Foreskin keratinocyte (primary cell): ENCODE measurements at places on chromosomes 12 and 14.

DNA sequence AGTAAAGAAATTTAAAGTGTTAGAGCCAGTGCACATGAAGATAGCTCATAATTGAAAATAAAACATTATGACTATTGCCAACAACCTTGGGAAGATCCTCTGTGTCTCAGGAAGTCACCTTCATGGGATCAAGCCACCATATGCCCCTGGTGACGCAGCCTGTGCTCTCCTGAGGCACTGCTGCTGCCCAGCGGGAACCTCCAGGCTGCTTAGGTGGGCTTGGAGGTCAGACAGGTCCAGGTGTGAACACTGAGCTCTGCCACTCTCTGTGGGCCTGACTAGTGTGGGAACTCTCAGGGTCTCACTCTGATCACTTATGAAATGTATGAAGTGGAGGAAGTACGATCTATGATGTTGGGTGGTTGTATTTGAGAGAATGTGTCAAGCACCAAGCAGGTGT lies 16.7 kb downstream of the SLC35E3 start:
- no peak for DNase-seq

GRCh38 chr12:65596514-65597091 lies 227.7 kb upstream of the HMGA2 start:
- DNase-seq, result peak; percentile 96

DNA sequence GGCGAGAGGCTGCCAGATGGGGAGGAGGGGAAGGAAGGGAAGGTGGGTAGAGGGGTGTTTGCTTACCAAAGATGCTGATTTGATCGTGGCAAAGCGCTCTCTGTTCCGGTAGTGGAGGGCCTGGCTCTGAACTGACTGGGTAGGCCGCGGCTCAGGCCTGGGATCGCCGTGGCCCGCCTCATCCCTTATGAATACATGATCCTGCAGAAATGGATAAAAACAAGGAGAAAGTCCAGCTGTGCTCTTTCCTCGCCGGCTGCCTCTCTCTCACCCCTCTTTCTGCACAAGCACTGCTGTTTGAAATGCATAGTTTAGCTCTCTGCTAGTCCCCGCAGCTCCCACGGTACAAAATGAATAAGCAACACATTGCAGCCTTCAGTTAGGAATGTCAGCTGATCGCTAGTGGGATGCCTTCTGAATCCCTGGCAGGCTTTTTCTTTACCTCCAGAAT lies 53.8 kb downstream of the PEBP1 start:
- DNase-seq, result peak; percentile 33

DNA sequence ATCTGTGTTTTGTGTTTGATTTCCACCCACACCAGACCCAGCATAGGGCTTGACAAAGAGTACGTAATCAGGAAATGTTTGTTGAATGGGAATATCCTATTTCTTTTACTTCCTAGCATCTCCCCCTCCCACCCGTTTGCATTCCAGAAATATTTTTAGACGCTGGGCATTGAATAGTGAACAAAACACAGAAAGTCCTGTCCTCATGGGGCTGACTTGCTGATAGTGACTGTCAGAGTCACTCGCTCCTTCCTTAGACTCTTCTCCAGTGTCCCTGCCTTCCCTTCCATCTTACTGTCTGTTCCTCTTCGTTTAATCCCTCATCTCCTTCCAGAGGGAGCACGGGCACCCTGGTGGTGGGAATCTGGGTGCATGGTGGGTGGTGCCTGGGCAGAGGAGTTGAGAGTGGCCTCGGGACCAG lies 53.6 kb downstream of the SLC25A47 start:
- DNase-seq, result peak; percentile 13

- DNase-seq, result no peak
These were observed 40.4 kb upstream of the GZMB start for GRCh38 chr14:24674204-24674970.

GRCh38 chr12:96108321-96108720 lies 72.9 kb upstream of the LTA4H start:
- no peak for DNase-seq

DNA sequence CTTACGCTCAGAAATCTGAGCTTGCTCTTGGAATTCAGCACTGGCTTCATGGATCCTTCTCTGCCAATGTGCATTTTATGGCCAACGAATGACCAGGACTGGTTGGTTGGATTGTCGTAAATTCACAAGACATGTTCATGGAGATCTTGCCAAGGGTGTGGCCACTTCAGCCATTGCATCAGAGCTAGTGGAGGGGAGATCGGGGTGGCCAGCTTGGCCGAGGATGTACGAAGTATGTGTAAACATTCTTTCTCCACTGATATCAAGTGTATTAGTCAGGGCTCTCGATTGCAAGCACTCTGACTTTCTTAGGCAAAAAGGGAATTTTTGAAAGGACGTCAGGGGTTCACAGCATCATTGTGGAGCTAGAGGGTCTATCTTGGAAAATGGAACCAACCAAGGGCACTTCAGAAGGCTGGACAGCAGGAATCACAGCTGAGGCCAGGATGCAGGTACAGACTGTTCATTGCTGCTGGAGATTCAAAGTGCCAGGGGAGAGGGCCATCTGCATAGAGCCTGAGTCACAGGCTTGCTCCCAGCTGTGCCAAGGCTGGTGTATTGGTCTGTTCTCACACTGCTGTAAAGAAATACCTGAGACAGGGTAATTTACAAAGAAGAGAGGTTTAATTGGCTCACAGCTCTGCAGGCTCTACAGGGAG lies 32.9 kb upstream of the ADGRD1 start:
- DNase-seq, result no peak

DNA sequence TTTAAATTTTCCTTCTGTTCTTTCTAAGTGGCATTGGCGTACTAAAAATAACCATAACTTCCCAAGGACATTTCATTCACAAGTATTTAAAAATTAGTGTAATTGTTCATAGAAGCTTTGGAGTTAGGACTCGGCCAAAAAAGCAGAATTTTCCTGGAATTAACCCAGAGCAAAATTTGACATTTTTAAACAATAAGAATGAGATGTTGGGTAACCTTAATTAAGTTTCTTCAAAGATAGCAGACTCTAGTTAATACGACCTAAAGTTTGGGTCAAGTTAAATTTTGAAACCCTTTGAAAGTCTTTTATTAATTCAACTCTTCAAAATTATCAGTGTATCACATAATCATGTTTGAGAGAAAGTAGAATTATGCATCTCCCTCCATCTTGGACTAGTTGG lies 118.3 kb downstream of the AKAP6 start:
- DNase-seq, result no peak

- DNase-seq, result no peak
These were observed 354.5 kb downstream of the APAF1 start for GRCh38 chr12:98999559-98999958.

GRCh38 chr14:72613231-72613974 lies 280.5 kb downstream of the DPF3 start:
- DNase-seq, result no peak

DNA sequence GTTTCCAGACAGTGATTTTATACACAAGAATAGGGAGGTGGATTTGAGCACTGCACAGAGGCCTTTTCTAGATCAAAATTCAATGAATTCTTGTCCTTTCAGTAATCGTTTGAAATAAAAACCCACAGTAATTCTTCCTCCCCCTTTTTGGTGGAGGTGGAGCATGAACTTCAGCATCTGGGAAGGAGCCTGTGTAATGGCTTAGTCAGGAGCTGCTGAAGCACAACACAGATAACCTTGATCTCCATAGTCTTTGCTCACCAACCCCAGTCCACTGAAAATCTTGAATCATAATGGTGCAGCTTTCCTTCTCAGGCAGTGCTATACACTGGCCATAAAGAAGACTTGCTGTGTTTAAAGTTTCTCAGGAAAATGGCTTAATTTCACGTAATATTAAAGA lies 6.4 kb upstream of the TBPL2 start:
- DNase-seq, result peak; percentile 62

DNA sequence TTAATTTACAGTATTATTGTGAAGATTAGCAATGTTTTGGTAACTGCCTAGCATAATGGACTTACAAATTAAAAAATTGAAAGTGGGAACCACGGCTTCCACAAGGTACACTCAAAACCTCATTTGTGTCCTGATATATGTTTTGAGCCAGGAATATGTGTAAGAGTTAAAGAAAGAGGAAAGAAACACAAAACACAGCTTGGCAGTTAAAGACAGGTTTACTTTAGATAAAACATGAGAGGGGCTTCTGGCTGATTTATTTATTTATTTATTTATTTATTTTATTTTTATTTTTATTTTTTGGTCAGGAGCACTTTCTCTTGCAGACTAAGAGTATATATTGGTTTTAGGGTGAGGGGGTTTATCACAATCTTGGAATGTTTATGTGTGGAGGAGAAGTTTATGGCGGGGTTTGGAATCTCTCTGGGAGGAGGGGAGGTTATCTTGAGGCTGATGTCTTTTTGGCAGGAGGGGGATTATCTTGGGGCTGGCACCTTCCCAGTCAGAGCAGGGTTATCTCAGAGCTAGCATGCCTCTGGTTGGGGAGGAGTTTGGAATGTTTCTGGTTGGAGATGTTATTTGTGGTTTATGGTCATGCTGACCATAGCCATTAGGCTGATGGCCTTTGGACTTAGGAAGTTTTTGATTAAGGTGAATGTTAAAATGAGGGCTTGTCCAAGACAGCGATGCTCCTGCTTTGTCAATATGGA lies 436.7 kb downstream of the DAD1 start:
- no peak for DNase-seq

DNA sequence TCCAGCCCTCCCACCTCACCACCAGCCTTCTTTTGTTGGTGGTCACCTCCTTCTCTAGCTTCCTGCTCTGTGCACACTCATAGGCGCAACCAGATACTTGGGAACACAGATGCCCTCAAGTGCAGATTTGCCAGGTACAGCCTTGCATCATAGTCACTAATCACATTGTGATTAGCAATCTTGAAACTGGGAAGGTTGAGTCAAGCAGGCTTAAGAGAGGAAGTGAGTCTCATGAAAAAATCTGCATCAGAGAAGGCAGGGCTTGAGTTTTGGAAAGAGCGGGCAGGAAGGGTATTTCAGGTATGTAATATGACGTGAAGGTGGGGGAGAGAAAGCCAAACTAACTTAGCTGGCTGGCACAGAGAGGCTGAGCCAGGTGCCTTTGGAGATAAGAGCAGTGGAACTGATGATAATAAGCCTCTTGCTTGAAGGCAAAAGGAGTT lies 2.7 kb upstream of the RABGGTA start:
- peak; percentile 100 for DNase-seq

DNA sequence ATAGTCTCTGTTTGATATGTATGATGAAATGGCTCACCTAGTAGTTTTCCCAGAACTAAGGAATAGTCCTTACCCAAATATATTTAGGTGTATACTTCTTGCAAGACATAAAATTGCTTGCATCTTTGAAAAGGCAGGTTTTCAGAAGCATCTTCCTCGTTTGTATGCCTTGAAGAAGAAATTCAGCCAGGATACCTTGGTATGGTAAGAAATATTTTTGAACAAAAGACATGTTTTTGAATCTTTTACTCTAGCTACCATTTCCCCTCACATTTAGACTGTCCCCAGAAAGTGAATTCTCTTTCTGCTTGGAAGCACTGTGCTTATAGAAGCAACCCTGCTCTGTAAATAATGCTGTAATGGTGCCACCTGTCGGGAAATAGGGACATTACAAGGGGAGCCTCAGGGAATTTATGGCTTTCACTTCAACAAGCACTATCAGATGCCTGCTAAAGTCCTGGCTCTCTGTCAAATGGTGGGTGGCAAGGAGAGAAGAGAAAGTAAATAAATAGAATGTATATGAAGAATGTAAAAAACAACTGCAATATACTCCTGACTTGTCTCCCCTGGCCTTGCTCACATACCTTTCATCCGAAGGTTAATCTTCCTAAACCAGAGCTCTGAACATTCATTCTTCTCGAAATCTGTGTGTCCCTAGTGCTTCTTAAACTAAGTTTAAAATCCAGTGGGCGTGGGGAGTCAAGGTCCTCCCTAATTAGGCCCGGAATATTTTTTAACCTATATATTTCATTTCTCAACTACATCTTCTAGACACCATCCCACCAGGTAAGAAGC lies 6.1 kb downstream of the CCDC184 start:
- peak; percentile 60 for DNase-seq

- no peak for DNase-seq
These were observed 1.5 kb downstream of the FGD4 start for GRCh38 chr12:32400866-32401265.

DNA sequence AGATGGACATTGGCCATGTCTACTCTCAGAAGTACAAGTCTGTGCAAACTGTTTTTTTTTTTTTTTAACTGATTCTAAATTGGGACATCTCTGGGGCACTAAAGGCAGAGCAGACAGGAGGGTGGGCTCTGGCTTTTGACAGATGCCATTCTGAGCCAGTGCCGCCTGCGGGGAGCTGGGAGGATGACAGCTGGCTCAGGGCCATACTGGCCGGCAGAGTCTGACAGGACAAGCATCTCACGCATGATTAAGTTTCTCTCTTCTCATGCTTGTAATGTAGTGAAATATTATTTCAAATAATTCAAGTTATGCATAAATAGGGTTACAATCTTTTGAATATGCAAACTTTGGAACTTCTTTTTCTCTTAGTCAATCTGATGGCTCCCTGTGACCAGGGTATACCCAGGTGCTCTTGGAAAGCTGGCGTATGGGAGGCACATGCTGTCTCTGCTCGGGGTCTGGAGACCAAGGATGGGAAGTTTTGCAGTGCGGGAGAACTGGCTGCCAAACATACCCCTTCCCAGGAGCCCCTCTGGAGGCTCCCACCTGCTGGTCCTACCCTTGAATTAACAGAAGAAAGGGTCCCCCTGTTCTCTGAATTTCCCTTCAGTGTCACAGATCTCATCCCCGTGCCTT lies 7.6 kb downstream of the CDCA4 start:
- DNase-seq, result no peak

DNA sequence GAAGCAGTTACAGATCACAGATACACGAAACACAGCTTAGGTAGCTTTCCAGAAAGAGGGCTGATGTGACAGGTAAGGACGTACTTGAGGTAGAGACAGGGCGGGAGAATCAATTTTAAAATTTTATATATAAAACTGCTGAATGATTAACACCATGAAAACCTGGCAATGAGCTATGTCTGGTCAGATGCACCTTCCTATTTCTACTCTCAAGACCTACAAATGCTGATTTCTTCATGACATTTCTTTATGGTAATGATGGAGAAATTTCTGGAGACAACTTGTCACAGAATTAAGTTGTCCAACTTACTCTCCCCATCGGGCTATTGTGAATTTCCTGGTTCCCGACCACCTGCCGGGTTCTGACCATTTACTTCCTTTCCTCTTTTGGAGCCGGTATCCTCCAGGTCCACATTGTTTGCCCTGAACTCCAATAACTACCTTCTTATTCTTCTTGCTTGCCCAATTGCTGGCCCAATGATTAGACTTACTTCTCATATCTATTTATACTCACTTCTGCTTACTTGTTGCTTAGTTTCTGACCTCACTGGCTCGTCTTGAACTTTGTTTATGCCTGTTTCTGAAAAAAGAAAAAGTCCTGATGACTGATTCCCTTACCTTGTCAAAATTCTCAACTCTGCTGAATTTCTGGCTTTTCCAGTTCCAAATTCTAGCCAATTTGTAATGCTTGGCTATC lies 12.8 kb upstream of the ATP2B1 start:
- DNase-seq, result no peak

DNA sequence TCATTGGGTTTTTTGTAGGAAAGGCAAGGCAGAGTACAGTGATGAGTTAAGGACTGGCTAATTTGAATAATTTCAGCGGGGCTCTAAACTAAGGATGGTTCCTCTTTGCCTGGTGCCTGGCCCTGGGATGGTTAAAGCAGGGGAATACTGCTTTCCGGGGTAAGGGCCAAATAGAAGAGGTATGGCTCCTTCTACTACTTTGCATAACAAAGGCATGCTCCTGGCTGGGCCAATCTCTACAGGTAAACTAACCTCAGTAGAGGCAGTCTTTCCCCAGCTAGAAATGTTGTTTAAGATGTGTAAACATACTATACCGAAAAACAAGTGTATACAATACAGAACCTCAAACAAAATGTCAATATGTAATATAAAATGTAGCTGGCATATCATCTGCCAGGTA lies 1239.0 kb downstream of the SLC16A7 start:
- DNase-seq, result no peak
